NCI-H524 (cell line): ENCODE measurements at places on chromosomes 7 and 10.

GRCh38 chr7:37901890-37902524 lies 14.6 kb downstream of the SFRP4 start:
- DNase-seq = no peak

DNA sequence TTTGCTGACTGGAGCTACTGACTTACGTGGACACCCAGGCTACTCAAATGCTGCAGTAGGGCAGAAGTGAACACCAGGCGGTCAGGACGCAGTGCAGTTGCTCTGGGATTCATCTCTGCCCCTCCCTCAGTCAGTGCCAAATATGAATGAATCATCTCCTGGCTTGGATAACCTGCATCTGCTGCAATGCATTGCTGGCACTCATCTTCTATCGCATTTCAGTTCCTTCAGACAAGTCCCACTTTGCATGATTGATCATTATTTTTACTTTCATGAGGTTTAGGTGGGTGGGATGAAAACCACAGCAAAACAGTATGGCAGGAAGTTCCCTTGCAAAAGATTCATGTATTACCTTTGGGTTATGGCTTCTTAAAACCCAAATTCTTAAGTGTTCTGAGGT lies 224.6 kb upstream of the NRP1 start:
- DNase-seq = no peak

DNA sequence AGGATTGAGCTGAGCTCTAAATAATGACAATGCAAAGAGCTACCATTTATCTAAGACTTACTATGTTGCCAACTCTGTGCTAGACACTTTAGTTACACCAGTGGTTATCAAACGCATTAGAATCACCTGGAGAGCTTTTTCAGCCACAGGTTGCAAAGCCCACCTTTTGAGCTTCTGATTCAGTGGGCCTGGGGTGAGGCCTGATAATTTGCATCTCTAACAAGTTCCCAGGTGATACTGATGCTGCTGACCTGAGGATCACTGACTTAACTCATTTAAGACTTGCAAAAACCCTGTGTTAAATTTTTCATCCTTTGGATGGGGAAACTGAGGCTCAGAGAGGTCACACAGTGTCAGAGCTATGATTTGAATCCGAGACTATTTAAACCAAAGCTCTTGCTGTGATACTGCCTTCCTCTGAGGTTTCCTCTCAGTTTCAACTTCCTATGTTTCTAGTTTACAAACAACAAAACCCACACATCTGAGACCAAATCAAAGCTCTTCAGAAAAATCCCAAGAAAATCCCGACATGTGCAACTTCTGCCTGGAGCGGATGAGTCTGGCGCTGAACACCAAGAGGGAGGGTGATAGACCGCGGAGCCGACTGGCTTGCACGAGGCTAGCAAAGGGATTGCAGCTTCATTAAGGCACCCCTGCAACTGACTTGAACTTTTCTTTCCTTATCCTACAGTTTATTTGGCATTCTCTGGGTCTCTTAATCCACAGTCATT lies 124.9 kb downstream of the CYP26A1 start:
- DNase-seq = no peak

DNA sequence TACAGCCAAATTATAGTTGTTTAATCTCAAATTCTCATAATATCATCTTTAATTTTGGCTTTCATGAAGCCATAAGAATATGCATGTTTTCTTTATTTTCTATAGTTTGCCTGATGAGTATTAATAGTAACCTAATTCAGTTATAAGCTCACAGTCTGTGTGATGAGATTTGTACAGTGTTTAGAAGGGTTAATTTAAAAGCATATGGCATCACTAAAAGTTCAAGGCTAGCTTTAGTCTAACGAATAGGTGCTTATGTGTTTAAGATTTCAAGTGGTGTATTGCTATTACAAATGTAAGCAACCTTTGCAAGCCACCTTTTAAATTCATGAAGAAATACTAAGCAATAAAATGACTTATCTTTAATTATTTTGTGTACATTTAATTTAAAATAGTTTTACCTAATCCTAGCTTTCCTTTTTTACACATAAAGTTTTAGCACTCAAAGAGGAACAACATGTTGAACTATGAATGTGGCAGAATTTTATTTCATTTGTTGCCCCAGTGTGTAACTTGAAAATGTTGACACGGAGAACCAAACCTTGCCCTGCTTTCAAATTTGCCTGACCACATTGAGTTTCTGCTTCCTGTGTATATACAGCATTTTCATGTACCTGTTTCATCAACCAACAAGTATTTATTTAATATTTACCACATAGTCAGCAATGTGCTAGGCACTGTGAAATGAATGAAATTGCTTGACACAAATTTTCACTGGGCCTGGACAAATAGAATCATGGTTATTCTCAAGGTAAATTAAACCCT lies 41.5 kb downstream of the TET1 start:
- DNase-seq = no peak

DNA sequence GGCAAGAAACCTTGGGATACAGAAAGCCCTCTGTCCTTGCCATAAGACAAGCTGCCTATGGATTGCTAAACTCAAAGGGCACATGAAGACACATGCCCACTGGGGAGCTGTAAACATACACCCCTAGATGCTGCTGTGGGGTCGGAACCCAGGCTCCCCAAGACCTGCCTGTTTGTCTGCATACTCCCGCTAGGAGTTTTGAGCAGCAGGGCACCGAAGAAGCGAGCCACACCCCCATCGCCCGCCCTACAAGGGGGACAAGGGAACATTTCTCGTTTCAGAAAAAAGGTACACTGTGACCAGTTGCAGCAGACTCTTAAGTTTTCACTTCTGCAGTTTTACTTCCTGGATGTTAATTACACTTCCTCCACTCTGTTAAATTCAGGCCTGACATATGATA lies 680.2 kb upstream of the GHITM start:
- no peak for DNase-seq

GRCh38 chr10:92572362-92573090 lies 1.4 kb downstream of the IDE start:
- no peak for DNase-seq

DNA sequence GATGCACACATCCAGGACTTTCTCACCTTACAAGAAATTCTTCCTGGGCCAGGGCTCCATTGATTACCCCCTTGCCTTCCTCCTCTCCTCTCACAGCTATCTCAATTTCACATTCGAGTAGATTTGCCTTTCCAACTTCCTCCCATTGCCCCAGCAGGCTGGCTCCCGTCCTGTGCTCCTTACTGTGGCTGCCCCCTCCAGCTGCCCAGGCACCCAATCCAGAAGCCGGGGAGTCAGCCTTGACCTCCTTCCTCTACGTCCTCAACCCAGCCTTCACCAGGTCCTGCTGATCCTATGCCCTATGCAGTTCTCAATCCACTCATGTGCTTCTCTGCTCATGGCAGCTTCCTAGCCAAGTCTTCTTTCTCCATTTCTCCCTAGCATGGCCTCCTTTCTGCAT lies 85.7 kb upstream of the GPR26 start:
- DNase-seq = no peak

DNA sequence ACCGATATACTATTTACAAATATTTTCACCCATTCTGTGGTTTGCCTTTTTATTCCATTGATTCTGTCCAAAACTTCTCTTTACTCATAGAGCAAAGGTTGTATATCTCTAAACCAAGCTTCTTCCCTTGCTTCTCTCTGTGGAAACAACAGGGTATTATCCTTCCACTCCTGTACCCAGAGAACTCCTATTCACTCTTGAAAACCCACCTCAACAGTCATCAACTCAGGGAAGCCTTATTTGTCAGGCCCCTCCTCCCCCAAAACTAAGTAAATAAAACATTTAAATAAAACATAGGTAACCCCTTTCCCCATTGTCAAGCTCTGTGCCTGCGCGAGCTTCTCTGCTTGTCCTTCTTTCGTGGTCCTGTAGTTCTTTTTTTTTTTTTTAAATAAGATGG lies 44.6 kb downstream of the GTF2IRD1 start:
- no peak for DNase-seq

GRCh38 chr7:24800667-24801066 lies 43.4 kb upstream of the GSDME start:
- DNase-seq = no peak

DNA sequence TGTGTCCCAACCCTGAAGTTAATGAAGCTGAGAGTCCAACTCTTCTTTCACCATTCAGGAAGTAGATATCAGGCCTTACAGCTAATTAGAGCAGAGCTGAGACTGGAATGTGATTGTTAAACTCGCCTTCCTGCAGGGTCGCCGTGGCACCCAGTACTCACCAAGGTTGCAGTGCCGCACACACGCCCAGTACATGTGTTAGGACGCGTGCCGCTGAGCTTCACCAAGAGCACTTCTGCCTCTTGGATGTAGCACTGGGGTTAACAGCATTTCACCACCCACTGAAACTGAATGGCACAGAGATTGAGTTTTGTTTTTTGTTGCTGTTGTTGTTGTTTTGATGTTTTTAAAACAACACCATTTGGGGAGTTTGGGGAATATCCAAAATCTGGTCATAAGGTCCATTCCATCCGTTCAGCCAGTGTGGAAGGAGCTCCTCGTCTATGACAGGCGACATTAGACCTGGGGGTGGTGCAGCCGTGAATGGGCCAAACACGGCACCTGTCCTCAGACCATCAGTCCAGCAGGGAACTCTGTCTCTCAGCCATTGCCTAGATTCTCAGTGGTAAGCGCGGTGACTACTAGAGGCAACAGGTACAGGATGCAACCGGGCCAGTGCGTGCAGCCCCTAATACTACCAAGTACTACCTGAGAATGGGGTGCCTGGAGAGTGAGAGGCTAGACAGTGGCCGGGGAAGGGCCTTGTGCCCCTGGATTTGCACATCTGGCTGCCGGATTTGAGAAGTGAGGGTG lies 21.9 kb downstream of the WIPI2 start:
- no peak for DNase-seq

- DNase-seq = no peak
Observed at GRCh38 chr7:99079104-99079503, 64.8 kb downstream of the SMURF1 start.

DNA sequence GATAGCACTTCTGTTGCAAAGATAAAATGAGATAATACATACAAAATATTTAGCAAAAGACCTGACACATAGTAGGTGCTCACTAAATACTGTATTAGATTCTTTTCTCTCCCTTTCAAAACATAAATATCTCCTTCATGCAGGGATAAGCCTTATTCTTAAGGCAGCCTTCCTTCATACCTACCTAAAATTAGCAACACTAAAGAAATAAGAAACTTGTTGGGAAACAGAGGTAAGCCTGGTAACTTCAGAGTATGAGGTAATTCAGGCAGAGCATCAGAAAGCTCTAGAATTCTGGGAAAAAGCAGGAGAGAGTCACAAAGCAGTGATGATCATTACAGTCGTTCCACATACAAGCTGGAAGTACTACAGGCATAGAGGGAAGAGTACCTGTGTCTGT lies 15.2 kb downstream of the HIBADH start:
- no peak for DNase-seq

DNA sequence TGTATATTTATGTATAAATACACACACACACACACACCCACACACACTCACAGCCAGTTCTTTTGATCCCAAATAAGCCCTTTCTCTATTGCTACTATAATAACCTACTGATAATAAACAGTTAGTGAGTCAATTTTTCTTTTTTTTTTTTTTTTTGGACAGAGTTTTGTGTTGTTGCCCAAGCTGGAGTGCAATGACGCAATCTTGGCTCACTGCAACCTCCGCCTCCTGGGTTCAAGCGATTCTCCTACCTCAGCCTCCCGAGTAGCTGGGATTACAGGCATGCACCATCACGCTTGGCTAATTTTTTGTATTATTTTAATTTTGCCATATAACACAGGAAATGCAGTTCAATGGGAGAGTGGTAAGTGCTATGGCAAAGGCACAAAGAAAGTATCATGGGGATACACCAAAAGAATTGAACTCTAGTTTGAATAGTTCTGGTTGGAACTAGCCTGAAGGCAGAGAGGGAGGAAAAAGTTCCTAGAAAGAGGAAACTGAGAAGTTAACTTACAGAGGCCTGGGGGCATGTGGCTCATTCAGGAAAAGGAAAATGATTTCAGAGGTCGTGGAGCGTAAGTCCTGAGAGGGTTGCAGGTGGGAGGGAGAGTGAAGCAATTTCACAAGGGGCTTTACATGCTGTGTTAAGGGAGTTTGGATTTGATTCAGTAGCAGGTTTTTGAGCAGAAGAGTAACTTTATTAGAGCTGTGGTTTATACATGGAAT lies 44.4 kb upstream of the JCAD start:
- no peak for DNase-seq

DNA sequence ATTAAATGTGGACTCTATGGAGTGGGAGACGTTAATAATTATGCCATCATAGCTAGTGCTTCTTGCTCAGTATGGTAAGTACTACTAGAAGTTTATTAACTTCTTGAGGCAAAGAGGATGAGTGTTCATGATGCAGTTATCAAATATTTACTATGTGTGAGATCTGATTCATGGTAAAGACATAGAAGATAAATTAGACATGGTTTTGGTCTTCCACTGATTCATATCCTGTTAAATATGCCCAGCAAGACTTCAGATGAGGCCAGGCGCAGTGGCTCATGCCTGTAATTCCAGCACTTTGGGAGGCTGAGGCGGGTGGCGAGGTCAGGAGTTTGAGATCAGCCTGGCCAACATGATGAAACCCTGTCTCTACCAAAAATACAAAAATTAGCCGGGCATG lies 547.1 kb upstream of the ANKRD30A start:
- DNase-seq = no peak

DNA sequence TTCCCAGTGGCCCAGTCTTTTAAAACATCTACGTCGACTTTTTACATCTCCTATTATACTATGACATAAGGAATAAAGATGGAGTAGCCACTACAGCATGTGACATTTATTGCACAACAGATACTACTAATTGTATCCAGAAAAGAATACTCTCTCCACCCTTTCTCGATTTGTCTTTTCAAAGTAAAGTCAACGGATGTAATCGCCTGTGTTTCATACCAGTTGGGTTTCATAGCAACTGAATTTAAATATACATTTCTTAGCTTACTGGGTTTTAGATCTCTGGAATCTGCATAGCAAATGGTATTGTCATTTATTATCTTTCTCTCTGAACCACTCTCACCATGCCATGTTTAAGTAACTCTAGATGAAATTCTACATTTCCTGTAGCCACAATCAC lies 86.4 kb upstream of the TRIL start:
- DNase-seq = no peak

GRCh38 chr10:23413629-23414089 lies 25.2 kb upstream of the OTUD1 start:
- DNase-seq = no peak

DNA sequence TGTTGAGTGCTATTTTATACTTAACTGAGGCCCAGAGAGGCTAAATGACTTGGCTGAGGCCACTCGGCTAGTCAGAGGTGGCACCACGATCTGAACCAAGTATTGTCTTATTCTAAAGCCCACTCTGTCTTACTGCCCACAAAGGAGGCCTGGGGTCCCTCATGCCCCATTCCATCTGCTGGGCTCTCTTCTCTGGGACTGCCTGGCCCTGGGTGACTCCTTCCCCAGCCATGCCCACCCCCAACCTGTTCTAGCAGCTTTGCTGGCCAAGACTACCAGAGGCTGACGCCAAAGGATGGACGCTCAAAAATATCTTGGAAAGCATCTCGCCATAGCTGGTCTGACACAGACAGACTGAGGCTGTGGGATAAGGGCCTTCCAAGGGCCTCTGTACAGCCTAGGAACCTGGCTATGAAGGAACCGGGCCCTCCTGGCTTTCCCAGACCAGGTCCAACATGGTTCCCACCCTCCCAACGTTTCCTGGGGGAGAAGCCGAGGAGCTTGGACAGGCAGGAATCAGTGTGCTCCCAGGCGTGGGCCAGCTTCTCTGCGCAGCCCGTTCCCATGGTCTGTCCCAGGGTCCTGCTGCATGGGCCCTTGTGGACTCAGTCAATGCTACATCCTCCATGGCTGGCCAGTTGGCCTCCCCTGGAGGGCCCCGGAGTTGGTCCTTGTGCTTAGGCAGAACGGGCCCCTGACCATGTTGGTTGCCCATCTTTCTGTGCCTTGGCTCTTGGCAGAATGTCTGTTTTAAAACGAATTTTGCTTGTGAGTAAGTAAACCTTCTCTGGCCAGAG lies 11.7 kb downstream of the HSPA12A start:
- no peak for DNase-seq
